ENCODE measurements at places on chromosomes 6 and 20.

GRCh38 chr6:50936277-50936681 is 117.6 kb downstream of the TFAP2B start:
- no peak for DNase-seq

DNA sequence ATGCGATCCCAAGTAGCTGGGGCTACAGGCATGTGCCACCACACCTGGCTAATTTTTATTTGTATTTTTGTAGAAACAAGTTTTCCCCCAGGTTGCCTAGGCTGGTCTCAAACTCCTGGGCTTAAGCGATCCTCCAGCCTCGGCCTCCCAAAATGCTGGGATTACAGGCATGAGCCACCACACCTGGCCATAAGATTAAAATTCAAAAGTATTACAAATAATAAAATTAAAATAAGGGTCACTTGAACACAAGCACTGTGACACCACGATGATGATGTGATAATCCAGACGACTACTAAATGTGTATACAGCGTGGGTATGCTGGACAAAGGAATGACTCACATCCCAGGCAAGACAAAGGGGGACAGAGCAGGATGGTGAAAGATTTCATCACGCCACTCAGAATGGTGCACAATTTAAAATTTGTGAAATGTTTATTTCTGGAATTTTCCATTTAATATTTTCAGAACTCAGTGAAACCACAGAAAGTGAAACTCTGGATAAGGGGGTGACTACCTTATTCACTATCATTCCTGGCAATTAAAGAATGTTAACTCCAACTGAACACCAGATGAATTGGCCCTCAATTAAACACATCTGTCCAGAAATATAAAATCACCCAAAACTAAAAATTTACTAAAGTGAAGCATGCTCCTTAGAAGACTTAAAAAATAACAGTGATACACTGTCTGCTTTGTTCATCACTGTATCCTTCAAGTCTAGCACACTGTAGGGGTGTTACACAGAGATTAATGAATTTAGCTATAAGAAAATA is 13.1 kb downstream of the B4GALT5 start:
- DNase-seq, result peak; percentile 50

DNA sequence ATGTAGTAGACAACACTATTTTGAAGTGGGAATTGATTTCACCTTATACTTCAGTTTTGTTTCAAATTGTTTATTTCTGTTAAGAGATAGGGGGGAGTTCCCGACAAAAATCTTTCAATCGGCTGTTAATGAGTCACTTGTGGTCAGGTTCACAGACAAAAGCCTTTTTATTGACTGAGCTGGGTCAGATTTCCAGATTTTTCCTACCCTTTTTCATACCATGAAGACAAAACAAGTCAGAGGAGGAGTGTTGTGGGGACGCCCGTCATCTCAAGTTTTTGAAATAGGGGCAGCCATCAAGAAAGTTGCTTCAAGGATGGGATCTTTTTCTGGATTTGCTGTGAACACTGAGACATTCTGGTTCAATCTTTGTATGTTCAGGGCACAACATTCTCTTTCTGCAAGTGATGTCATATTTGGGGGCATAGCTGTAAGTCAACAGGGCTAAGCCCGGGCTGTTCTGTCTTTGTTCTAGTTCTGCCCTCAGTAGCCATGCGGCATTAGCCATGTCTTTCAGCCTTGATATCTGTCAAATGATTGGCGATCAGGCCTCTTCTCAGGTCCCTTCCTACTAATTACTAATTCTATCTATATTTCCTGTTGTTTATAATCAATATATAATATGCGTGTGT is 496.0 kb upstream of the MARCKS start:
- peak; percentile 30 for DNase-seq

DNA sequence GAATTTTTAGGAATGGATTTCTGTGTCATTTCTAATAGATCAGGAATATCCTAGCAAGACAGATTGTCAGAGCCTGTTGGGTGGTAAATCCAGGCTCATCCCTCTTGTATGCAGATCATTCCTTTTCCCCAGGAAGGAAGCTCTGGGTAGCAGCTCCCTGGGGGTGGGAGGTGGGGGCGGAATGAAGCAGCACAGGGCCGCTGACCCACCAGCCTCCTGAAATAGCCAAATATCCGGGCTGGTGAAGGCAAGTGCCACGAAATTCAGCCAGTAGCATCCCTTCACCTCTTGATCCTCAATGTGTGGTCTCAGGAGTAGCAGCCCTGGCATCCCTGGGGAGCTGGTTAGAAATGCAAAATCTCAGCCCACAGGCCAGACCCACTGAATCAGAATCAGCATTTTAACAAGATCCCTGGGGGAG is 256.9 kb downstream of the LRFN2 start:
- DNase-seq, result no peak

- DNase-seq, result no peak
These were observed 20.6 kb downstream of the PLEKHG1 start for GRCh38 chr6:150620244-150620643.

DNA sequence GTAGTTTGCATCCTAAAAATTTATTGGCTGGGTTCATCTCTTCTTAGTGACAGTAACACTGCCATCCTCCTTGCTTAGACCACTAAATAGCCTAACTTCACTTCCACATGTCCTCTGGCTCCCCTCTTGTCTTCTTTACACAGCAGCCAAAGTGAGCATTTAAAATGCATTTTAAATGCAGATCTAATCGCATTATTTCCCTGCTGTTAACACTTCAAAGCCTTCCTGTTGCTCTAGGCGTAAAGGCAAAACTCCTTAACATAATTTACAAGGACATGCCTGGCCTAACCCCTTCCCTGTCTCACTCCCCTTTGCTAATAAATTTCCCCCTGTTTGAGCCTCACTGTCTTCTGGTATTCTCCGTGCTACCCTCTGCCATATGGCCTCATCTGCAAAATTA is 26.5 kb downstream of the NKAIN2 start:
- no peak for DNase-seq

DNA sequence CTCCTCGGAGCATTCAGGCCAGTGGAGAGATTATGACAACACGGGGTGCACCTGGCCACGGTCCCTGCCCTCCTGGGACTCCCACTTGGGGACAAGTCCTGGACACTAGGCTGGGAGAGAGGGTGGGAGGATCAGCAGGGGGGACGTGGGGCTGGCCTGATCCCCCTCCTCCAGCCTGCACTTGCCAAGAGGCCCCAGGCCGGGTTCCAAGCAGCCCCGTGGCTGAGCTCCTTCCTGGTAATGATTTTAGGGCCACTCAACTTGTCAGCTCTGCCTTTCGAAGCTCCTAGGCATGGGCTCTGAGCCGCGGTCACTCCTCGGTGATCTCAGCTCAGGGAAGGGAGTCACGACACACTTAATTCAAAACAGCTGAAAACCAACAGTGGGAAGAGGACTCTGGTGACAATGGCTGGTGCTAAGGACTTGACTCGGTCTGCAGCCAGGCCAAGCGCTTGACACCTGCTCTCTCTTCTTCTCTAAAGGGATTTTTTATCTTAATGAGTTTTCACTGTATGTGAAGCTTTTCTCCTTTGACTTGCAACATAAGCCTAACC is 161.7 kb downstream of the BMP7 start:
- no peak for DNase-seq

- peak; percentile 27 for DNase-seq
These were observed 143.5 kb upstream of the AFDN start for GRCh38 chr6:167683028-167683862.

GRCh38 chr6:149990661-149991471 is 27.1 kb downstream of the ULBP1 start:
- DNase-seq, result no peak

GRCh38 chr6:166903027-166903426 is 53.3 kb downstream of the RNASET2 start:
- DNase-seq, result peak; percentile 88

- DNase-seq, result no peak
These were observed 20.0 kb upstream of the VNN1 start for GRCh38 chr6:132733814-132734213.

GRCh38 chr6:150196942-150197745 is 54.3 kb downstream of the PPP1R14C start:
- DNase-seq, result no peak

GRCh38 chr20:52342913-52343312 is 151.3 kb upstream of the ZFP64 start:
- DNase-seq, result no peak

DNA sequence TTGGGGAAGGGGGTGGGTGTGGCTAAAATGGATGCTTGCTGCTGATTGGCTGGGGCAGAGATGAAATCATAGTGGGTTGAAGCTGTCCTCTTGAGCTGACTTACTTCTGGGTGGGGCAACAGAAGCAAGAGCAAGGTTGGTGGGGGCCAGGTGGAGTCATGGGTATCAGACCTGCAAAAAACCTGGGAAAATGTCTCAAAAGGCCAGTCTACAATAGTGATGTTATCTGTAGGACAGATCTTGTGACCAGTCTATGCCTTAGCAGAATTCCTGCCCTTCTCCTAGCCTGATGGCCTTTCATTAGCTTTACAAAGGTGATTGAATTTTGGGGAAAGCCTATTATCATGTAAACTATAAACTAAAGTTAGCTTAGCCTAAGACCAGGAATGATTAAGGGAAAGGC is 945.7 kb downstream of the KIF16B start:
- no peak for DNase-seq

DNA sequence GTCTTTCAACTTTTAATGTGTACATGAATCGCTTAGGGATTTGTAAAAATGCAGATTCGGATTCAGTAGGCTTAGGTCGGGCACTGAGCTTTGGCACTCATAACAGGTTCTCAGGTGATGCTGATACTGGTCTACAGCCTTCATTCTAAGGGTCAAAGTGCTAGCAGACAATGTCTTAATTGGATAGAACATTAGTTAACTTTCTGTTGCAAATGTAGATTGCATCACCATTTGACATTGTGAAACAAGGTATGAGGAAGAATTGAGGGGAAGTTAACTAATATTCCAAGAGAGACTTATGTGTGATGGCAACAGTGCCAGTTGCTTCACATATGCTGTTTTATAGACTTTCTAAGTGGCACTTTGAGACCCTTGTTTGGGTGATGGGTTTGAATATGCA is 86.9 kb downstream of the MLIP start:
- no peak for DNase-seq

GRCh38 chr6:118371955-118372354 is 176.1 kb upstream of the PLN start:
- no peak for DNase-seq

DNA sequence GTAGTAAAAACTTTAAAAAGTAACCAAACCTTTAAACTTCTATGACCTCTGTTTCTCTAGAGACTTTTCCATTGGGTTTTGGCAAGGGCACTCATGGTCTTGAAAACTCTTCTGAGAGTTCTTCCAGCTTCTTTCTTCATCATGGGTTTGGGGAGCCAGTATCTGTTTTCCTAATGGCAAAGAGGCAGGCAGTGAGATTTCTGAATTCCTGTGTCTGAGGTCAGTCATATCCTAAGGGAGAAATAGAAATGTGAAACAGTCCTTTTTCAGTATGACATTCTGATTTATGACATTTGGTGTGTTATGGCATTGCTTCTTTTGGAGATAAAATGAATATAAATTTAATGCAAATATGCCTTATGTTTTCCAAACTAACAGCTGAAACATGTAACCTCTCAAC is 518.5 kb upstream of the MARCKS start:
- DNase-seq, result no peak

DNA sequence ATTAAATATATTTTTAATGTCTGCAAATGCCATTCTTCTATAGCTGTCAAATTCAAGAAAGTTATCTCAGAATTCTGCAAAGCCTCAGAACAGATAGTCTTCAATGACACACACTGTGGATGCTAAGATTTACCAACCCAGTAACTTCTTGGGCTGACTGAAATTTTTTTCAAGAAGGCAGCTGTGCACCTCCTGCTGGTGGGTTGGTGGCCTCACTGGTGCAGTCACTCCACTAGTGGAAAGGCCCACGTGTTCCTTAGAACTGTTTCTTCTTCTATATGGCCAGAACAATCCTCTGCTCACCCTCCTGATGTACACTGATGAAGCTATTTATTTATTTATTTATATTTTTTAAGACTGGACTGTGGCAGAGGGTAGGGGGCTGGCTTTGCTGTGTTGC is 28.1 kb upstream of the MTCL3 start:
- peak; percentile 13 for DNase-seq

DNA sequence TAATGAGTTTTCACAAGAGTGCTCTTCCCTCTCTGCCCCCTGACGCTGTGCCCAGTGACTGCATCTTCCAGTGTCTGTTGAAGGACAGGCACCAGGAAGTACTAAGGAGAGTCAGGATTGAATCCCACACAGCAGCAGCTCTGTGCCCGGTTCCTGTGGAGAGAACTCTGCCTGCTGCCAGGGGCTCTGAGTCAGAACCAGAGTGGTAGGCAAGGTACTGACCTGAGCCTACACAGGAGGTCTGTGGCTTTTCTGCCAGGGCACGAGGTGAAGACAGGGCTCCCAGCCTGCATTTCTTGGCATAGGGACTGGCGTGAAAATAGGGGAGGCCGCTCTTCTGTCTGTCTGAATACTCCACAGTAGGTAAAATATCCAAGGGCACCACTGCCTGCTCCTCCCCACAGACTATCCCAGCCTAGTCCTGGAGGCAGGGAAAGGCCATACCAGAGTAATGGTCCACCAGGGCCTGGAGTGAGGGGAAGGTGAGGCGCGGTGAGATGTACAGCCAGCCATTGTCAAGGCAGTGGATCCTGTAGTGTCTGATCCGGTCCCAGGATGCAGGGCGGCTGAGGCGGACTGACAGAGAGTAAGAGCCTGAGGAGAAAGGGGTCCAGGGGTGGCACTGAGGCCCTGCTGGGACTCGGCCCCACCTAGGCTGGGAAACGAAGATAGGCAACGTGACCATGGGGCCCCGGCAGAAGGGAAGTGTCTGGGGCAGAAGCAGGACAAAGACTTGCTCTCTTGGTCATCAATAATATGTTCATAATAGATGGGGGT is 9.4 kb downstream of the RAB5IF start:
- DNase-seq, result peak; percentile 62

GRCh38 chr6:93086351-93086750 is 333.0 kb downstream of the EPHA7 start:
- DNase-seq, result no peak

DNA sequence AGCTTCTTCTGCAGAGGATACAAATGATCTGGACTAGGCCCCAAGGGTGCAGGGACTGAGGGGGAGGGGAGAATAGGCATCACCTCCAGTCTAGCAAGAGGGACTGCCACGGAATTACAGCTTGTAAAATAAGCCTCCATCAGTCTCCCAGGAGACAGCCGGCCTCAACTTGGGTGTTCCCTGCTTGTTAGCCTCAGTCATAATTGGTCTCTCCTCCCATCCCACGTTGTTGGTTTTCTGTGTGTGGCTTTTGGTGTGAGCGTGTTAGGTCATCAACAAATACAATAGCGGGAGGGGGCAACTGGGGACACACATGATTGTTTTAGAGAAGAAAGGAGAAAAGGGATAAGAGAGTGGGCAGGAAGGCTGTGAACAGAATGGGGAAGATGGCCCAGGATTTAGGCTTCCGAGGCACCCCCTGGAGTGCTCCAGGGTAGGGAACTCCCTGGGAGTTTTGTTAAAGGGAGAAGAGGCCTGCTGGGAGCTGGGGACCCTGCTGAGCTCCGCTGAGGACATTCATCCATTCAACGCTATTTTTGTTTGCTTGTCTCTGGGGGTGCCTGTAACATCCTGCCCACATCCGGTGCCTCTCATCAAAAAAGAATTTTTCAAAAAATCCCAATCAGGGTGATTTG is 9.2 kb downstream of the FOXA2 start:
- DNase-seq, result no peak

GRCh38 chr20:14518648-14519047 is 181.2 kb upstream of the FLRT3 start:
- no peak for DNase-seq

- DNase-seq, result no peak
These were observed 19.0 kb downstream of the TOMM34 start for GRCh38 chr20:44941120-44941691.
